CD4-positive, alpha-beta T cell treated with Interleukin-6 at 100 ng/mL for 8 hours (primary cell): ENCODE measurements at places on chromosomes 5 and 9.

DNA sequence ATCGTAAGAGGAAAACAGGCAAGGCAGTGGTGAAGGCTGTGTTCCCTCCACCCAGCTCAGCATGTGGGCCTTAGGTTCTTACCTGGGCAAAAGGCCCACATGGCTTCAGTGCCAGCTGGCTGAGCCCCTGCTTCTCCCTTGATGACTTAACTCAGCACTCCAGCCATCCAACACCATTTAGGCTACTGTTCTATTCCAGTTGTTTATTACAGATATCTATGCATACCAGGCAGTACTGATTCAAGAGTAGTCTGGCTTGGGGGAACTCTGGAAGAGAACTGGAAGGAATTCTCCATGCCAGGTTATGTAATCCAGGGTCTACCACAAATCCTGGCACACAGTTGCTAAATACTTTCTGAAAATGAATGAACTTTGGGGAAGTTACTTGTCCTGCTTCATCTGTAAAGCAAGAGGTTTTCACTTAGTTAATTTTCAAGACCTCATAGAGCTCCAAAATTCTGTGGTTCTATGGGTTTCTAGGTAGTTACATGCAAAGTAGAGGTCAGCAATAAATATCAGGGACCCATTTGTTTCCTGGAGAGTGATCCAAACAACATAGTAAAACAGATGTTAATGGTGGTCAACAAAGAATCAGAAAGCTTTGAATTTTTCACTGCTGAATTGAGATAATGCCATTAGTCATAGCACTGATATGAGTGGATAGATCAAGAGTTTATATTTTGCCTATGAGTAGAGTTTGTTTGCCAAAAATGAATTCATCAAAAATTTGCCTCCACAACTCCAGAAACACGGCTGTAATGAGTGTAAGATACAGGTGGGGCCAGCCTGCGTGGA is 88.2 kb upstream of the OSMR start:
- DNase-seq = no peak

DNA sequence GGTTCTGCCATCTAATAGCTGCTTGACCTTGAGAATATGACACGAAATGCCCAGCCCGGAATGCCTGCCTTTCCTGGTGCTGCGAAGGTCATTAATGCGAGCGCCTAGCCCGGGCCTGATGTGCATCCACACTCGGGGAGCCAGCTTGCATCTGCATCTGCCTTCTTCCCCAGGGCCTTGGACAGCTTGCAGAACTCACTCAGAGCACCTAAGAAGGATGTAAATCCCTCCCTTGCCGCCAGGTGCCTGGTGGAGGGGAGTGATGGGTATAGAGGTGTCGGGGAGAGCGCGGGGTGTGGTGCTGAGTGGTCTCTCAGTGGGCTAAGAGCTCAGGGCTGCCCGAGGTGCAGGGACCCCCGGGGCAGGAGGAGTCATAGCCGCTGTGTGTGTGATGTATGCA is 127.2 kb downstream of the MRPL36 start:
- no peak for DNase-seq

DNA sequence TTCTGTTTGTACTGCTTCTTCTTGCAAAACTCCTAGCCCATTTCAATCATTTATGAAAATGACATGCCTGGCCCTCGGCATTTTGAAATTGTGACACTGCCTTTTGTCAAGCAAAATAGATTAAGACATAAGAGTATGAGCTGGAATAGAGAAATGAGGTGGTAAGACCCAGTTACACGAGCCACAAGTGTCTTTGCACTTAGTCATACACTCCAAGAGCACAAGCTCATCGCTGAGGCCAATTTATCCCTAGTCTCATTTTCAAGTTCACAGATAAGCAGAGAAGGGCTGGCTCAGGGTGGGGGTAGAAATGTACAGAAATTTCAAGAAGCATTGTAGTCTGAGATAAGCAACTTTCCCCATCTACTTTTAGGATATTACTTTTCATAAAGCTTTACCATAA is 40.6 kb upstream of the MAP1B start:
- no peak for DNase-seq

- DNase-seq = no peak
Observed at GRCh38 chr9:94178927-94179326, 80.2 kb upstream of the ZNF169 start.

GRCh38 chr9:84775056-84775643 is 105.6 kb downstream of the NTRK2 start:
- DNase-seq = no peak

- peak; percentile 14 for DNase-seq
Observed at GRCh38 chr5:91219803-91220371, 163.2 kb downstream of the ARRDC3 start.

DNA sequence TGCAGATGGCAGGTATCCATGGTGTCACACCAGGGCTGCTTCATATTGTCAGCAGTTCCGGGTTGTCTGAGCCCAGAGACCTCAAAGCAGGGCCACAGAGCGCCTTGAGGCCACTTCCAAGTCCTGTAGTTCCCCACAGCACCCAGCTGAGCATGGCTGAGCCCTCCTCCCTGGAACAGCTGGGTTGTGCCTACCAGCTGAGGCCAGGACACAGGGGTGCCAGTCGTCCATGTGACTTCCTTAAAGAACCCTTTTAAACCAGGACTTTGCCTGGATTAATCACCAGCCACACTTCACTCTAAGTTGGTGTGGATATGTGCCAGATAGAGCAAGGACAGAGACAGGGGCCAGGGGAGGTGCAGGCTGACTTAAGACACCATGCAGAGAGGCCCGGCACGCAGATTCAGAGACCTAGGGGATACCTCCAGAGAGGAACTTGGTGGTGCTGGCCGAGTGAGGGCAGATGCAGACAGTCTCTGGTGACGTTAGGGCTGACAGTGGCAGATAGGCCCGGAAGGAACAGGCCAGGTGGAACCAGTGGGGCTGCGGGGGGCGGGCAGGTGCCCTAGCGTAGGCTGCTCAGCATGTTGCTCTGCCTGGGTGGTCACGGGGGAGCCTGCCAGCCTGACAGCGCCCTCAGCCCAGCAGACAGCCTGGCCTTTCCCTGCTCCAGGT is 142.7 kb downstream of the CACNA1B start:
- DNase-seq = no peak

DNA sequence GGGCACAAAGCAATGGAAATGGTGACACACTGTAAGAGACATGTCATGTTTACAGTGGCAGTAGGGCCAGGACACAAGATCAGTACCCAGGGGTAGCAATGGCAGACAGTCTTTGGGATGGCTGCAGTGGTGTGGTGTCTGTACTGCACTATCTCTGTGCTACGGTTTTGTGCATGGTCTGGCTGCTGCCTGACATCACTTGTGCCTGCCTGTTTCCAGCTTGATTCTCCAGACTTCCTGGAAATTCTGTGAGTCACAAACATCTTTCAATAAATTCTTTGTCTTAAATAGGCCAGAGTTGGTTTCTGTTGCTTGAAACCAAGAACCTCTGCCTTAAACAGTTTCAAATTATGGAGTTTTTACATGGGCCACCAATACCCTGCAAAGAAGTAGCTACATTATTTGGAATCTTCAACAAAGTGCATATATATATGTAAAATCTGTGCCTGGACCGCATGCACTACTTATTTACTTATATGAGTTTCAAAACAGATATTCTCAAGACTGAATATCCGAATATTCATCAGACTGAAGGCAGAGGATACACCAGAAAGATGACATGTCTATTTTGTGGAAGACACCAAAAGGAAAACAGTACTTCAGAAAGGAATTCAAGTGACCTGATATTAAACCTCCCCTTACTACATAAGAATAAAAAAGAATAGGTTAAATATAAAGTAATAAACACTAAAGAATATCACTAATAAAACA is 188.1 kb downstream of the RFX3 start:
- DNase-seq = no peak

DNA sequence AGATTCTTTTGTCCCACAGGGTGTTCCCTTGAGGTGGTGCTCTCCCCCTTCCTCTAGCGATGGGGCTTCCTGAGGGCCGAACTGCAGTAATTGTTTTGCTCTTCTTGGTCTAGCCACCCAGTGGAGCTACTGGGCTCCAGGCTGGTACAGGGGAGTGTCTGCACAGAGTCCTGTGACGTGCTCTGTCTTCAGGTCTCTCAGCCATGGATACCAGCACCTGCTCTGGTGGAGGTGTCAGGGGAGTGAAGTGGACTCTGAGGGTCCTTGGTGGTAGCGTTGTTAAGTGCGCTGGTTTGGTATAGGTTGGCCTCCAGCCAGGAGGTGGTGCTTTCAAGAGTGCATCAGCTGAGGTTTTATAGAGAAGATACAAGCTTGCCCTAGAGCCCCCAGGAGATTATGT is 20.4 kb upstream of the CEP72 start:
- DNase-seq = no peak

DNA sequence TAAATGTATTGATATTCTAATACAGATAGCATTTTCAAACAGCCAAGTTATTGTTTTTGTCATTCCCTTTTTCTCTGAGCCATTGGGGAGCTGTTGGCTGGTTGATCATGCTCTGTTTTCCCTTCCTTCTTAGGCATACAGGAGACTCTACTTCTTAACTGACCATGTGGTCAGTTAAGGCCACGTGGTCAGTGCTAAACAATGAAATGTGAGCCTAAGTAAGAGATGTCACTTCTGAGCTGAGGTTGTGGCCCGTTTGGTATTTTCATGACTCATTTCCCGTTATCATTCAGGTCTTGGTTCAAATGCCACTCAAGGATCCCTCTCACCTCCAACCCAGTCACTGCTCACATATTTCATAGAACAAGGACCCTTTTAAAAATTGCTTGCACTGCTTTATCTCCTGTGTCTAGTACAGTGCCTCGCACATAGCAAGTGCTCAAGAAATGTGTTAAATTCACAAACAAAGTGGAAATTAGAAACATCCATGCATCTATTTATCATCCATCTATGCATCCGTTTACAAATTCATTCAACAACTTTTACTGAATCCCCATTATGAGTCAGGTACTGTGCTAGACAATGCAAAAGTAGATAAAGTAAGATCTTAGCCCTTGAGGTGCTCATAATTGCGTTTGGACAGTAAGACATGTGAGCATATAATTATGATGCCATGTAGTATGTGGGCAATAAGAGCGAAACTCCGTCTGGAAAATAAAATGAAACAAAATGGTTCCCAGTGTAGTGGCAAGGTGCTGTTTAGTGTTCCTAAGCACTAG is 50.7 kb downstream of the ARRDC3 start:
- DNase-seq = no peak

DNA sequence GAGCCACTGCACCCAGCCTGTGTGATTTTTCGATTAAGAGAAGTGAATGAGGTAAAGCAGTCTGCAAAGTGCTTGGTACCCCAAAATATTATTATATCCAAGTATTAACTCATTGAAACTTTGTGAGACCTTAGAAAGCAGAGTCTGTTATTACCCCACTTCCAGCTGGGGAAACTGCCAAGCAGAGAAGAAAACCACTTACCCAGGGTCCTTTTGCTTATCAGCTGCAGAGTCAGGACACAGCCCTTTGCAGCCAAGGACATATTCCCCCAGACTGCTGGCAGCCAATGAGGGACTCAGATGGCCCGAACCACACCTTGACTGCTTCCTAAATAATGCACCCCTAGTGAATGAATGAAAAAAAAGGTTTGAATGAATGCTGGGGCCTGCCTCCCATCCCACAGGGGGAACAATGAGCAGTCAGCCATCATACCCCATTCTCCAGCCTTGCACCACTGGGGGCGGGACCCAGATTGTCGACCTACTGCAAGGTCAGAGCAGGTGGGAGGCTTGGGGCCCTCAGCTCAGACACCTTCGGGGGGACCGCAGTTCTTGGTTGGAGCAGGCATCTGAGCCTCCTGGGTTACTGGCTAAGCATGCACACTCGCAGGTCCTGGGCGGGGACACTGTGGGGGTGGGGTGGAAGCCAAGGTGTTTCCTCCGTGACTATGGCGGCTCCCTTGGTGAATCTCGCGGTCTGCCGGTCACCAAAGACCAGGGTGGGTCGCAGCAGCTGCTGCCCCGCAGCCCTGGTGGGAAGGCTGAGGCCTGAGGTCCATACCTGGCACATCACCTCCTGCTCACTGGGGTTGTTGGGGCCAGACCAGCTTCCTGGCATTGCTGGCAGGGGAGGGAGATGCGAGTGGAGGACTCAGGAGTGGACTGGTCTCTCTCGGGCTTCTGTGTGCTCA is 29.7 kb downstream of the PRRT1B start:
- DNase-seq = no peak

- DNase-seq = no peak
Observed at GRCh38 chr9:130313103-130313858, 47.7 kb downstream of the HMCN2 start.

DNA sequence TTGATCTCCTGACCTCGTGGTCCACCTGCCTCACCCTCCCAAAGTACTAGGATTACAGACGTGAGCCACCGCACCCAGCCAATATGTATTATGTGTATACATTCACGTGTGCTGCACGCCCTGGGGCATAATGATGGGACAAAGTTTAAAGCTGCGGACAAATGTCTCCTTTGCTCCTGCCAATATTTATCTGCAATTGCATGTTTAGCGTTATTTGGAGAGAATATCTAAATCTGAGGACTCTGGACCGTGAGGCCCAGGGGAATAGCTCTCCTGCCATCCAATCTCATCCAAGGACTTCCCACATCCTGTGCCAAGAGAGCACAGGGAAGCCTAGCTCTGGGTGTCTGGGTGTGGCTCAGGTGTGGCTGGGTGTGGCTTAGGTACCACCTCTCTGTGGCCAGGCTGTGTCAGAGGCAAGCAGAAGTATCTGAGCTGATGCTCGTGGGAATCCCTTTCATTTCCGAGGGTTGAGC is 6.9 kb upstream of the BOD1 start:
- no peak for DNase-seq

- DNase-seq = no peak
Observed at GRCh38 chr5:15384581-15384980, 115.4 kb upstream of the FBXL7 start.

GRCh38 chr5:111829701-111830100 is 72.7 kb upstream of the NREP start:
- DNase-seq = no peak

- DNase-seq = no peak
Observed at GRCh38 chr5:73039082-73039481, 81.3 kb upstream of the TMEM171 start.

DNA sequence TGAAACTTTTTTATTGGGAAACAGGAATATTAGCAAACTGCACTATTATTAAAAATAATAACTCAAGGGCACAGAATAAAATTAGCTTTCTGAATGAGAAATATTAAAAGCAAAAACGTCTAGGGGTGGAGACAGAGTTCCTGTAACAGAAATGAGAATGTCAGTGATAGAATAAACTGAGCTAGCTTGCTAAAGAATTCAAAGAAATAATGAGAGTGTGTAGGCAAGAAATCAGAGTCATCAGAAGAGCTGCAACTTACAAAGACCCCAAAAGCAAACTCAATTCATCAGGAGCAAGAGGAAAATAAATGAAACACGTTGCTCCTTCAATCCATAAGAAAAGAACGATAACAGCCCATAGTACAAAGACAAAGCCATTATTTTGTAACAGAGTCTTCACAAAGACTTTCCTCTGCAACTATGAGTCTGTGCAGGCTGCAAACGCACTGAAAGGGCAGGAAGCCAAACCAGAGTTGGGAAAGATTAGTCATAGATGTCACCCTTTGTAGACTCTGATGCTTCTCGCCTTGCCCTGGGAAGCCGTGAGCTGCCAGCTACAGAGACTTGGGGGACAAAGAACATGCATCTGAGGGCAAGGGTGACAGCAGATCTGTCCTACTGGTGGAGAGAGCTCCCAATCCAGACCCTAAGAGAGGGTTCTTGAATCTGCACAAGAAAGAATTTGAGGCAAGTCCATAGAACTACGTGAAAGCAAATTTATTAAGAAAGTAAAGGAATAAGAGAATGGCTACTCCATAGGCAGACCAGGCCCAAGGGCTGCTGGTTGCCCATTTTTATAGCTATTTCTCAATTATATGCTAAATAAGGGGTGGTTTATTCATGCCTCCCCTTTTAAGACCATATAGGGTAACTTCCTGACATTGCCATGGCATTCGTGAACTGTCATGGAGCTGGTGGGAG is 40.8 kb downstream of the SHC3 start:
- DNase-seq = no peak

GRCh38 chr9:38000332-38000731 is 68.7 kb downstream of the SHB start:
- no peak for DNase-seq
